Hematopoietic multipotent progenitor cell treated with erythropoietin and hydrocortisone succinate and interleukin-3 and kit ligand, for 15 days (in vitro differentiated cells): ENCODE measurements at places on chromosomes 6 and 20.

- no peak for DNase-seq
Observed at GRCh38 chr6:17831135-17831534, 124.4 kb upstream of the NUP153 start.

DNA sequence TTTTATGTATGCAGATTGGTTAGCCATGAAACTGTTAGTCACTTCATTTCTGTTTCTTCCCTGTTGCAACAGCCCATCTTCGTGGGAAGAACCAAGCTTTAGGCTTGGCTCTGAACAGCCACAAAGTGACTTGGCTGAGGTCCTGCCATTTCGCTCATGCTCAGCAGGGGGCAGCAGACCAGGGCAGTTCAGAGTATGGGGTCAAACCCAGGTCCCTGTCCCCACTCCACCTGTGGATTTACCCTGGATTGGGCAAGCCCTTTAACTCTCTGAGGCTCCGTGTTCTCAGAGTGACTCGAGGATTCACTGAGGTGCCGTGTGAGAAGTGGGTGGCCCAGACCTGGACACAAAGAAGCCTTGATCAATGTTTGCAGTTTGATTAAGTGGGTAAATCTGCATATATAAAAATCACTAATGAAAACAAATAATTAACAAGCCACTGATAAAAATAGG is 19.8 kb upstream of the MAP1LC3A start:
- peak; percentile 68 for DNase-seq

DNA sequence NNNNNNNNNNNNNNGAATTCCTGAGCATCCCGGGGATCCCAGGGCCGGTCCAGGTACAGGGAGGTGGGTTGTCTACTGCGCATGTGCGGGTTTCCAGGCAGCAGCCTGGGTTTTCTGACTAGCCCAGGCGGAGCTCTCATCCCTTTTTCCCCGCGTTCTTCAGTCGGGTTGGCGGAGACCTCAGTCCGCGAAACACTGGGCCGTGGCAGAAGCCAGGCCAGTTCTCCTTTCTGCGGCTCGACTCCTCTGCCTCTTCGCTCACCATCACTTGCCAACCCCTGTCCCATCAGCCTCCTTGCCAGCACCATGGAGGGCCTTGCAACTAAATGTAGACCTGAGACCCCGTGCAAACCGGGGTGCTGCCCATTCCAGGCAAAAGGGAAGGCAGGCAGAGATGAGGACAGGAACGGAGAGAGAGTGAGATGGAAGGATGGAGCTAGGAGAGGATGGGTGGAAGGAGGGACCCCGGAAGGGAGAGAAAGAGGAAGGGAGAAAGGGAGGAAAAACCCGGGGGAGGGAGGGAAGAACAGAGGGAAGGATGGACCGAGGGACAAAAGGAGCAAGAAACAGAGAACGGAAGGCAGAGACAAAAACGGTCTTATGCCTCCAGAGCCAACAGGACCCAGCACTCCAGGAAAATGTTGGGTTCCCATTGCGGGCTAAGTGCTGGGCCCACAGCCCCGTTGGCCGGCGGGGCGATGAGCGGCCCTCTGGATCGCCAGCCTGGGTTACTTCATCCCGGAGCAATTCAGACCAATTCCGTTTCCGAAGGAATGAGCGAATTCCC is 445.4 kb upstream of the DEFB115 start:
- no peak for DNase-seq

GRCh38 chr6:32883789-32884188 is 29.8 kb downstream of the PSMB9 start:
- DNase-seq: no peak

DNA sequence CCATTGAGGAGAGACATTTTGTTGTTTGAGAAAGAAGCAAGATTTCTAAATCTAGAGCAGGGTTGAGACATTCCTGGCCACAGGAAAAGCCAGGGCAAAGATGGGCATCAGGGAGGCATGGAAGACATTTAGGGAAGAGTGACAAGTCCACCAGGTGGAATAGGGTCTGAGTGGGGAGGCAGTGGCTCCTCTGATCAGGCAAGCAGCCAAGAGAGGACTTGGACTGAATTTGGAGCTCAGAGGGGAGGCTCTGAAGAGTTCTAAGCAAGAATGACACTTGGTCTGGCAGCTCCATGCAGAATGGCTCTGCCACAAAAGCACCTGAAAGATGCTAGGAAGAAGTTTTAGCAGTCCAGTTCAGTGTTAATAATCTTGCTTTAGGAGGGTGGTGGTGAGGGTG is 120.8 kb downstream of the FYN start:
- DNase-seq: no peak

DNA sequence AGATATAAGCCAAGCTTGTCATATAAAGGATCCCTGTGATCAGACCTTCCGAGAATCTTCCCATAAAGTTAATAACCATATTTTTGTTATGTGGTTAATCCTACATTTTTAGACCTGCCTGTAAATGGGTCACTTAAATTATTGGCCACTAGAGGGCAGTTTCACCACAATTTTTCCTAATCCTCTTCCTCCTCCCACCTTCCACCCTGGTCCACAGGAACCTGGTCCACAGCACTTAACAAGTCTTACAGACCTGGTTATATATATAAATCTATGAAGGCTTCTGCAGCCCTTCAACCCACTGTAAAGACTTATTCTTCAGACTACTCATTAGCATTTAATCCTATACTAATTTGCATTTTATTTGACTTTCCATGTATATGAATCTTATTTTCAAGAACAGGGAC is 28.3 kb downstream of the MRS2 start:
- DNase-seq: peak; percentile 82

- no peak for DNase-seq
Observed at GRCh38 chr6:147710890-147711289, 202.4 kb downstream of the SAMD5 start.

GRCh38 chr20:52799130-52799529 is 173.0 kb upstream of the TSHZ2 start:
- no peak for DNase-seq

GRCh38 chr6:122869437-122870024 is 80.5 kb downstream of the SMPDL3A start:
- no peak for DNase-seq

DNA sequence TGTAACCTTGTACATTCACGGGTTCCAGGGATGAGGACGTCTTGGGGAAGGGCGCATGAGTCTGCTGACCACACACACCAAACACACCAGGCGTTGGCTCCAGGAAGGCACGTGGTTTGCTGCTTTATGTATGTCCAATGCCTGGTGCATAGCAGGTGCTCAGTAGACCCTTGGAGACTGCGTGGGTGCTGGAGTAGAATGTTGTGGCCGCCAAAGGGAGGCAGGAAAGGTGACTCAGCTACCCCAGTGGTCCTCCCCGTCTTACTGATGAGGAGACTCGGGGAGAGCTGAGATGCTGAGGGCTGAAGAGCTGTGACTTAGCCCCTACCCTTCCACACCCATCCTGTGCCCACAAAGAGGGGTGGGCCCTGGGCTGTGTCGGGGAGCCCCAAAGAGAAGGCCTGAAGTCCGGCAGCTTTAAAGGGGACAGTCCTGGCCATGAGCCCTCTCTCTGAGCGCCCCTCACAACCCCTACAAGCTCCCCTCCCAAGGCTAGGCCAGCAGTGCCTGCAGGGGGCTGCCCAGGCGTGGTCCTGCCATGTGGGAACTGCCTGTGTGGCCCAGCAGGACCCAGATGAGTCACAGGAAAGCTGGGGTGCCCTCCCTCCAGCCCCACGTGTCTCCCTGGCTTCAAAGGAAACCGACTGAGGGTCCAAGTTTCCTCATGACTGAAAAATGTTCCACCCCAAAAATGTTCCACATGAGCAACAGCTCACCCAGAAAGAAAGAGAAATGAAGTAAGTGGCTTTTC is 28.0 kb upstream of the PTGIS start:
- no peak for DNase-seq

GRCh38 chr20:43384101-43384940 is 73.4 kb upstream of the SRSF6 start:
- no peak for DNase-seq

GRCh38 chr6:38460186-38460585 is 179.5 kb downstream of the BTBD9 start:
- no peak for DNase-seq

- DNase-seq: no peak
Observed at GRCh38 chr6:35072051-35072697, 69.0 kb downstream of the TCP11 start.

DNA sequence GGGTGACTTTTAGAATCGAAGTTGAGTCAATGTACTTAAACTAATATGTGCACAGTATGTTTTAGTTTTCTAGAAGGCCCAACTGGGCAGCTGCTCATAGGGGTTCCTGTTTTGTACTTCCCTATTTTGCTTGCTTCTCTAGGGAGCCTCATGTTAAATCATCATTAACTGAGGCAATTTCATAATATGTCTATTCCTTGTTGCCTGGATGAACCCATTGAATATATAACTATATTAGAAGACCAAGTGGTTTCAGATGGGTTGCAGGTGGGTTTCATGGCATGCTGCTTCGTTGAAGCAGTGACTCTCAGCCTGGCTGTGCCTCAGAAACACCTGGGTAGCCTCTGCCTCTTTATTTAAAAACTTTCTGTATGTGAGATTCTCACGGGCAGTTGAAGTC is 22.2 kb downstream of the CARMIL1 start:
- no peak for DNase-seq

DNA sequence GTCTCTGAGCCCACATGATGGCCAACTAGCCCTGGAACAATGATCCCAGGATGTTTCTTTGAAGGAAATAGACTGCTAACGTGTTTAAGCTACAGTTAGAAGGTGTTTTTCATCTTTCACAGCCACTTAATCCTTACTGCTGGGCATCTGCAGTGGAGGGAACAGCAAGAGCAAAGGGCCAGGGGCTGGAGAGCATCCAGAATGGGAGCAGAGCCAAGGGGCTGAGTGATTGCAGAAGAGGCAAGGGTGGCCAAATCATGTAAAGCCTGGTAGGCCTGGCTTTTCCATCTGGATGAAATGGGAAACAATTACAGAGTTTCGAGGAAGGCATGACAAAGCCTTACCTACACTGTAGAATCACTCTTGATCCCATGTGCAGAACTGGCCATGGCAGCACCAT is 18.7 kb upstream of the LAMP5 start:
- no peak for DNase-seq

GRCh38 chr6:130843575-130844320 is 16.5 kb downstream of the SMLR1 start:
- DNase-seq: no peak

DNA sequence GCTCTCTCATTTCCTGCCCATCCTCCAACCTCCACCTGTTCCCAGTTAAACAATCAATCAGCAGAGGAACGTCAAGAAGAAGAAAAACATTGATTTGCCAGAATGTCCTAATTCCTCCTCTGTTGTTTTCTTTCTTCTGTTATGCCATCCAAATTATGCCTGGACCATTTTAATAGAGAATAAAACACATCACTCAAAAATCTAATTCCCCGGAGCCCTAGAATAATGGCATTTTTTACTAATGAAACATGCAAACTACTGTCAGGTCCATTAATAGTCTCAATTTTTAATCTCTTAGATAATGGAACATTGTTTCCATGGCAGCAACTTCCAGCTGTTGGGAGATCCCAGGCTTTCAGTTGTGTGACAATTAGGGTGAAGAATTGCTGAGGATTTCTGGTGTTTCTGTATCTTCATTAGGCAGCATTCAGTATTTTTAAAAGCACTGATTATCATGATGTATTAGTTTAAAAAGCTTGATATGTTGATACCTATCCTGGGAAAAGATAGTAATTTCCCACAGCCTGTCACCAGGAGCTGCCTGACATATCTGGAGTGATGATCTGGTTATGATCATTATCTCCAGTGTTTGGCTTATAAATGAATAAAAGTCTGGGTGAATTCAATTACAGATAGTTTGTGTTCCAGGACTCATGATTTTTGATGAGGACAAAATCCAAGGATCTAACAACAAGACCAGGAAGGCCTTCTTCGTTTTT is 209.8 kb downstream of the TPBG start:
- DNase-seq: no peak

- no peak for DNase-seq
Observed at GRCh38 chr20:61837200-61837599, 228.5 kb downstream of the TAF4 start.

DNA sequence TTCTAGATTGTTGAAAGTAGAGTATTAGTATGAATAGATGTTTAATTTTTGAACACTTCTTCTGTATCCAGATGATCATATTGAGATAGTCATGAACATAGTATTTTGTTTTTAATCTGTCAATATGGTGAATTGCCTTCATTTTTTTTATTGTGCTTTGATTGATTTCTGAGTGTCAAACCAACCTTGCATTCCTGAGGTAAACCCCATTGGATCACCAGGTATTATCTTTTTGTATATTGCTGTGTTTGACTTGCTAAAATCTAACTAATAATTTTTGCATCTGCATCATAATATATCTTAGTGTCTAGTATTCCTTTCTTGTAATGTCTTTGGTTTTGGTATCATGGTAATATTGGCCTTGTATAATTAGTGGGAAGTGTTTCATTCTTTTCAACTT is 25.5 kb downstream of the SERPINB1 start:
- DNase-seq: no peak

GRCh38 chr6:130896249-130896648 is 69.0 kb downstream of the SMLR1 start:
- no peak for DNase-seq

GRCh38 chr6:4613795-4614194 is 162.4 kb upstream of the CDYL start:
- DNase-seq: no peak

GRCh38 chr6:15427331-15428070 is 181.6 kb downstream of the JARID2 start:
- no peak for DNase-seq

GRCh38 chr20:58693226-58694006 is 816 bp downstream of the NPEPL1 start:
- DNase-seq: no peak

- no peak for DNase-seq
Observed at GRCh38 chr20:57468523-57469417, 56.2 kb downstream of the CTCFL start.

DNA sequence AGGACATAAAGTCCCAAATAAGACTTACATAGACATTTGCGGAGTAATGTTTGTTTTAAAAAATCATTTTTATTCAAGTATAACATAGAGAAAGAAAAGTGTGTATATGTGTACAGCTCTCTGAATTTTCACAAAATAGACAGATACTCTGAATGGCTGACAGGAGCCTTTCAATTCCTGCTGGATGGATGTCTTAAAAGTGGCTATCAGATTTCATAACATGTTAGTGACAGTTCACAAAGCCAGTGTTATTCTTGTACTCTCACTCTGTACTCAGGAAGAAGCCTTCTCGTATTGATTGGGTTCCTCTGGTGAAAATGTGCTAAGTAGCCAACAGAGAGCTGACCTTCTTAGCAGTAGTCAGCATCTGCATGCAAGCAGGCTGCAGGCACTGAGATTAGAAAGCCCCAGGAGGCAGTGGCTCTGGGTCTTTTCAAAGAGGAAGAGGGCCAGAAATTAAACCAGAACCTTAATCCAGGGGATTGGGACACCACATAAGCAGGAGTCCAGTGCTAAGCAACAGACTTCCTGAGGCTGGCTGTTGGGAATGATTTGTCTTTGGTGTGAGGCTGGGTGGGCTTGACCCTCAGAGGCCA is 19.7 kb downstream of the SLC17A4 start:
- DNase-seq: no peak

- peak; percentile 37 for DNase-seq
Observed at GRCh38 chr20:51639206-51639832, 96.8 kb upstream of the NFATC2 start.

DNA sequence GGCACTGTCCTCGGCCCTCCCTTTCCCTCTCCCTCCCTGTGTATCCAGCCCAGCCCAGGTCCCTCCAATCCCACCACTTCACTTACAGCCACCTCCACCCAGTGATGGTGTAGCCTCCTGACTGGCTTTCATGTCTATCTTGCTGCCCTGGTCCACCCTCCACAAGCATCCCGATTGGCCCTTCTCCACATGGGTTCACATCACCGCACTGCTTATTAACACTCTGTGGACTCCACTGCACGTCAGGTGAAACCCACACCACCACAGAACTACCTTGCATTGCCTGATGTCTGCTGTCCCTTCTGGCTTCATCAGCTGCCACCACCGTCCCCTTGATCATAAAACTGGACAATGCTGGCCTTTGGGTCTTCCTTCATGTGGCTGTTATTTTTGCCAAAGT is 220.4 kb upstream of the ARID1B start:
- no peak for DNase-seq
